ENCODE measurements at places on chromosomes 3 and 15.

GRCh38 chr3:194220901-194221326, 85.0 kb downstream of the HES1 start:
- DNase-seq: no peak

- no peak for DNase-seq
Measured at GRCh38 chr15:62546628-62547027, 381.5 kb upstream of the C2CD4B start.

GRCh38 chr3:128078322-128078721, 26.1 kb downstream of the SEC61A1 start:
- no peak for DNase-seq

DNA sequence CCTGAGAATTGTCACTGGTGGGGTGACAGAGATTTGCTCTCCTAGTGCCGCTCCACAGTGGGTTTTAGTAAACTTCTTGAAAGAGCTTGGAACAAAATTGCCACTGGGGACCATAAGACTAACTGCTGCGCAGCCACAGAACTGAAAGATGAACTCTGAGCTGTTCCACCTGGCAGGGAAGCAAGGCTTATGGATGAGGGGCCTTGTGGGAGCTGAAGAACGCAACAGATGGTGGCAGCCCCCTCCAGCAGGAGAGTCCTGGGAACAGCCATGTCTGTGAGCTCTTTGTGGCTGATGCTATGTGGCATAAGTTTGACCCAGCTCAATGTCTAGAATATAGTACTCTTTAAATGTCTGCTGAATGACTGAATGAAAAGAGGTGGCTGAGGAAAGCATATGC, 66.8 kb upstream of the C2CD4B start:
- DNase-seq: no peak

GRCh38 chr15:32936283-32936918, 218.6 kb downstream of the GREM1 start:
- no peak for DNase-seq

DNA sequence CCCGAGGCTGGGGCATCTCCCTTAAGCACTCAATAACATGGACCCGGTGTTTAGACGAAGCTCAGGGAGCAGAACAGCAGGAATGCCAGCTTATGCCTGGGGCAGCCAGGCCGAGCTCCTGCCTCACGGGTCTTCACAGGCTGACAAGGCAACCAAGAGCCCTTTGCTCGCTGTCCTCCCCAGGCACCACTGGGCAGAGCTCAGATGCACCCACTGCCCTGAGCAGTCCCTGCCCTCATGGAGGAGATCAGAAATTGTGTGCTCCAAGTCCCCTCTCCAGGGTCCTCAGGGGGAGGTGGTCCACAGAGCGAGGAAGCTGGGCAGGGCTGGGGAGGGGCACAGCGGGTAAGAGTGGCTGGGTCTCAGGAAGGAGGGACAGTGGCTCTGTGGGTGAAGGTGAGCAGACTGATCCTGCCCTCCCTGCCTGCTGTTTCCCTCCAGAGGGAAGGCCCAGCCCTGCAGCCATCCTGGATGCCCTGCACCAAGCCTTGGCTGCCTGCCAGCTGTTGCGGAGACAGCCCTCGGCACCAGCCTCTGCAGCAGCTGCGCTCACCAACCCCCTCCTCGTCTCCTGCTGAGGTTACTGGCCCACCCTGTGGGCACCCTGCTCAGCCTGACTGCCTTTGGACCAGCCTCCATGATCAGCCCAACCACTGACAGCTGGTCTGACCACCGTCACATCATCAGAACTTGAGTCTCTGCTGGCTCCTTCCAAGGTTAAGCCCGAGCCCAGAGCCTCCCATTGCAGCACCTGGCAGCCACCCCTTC, 21.1 kb upstream of the GP9 start:
- no peak for DNase-seq

GRCh38 chr3:159829539-159830227, 159.0 kb upstream of the IL12A start:
- DNase-seq: no peak

DNA sequence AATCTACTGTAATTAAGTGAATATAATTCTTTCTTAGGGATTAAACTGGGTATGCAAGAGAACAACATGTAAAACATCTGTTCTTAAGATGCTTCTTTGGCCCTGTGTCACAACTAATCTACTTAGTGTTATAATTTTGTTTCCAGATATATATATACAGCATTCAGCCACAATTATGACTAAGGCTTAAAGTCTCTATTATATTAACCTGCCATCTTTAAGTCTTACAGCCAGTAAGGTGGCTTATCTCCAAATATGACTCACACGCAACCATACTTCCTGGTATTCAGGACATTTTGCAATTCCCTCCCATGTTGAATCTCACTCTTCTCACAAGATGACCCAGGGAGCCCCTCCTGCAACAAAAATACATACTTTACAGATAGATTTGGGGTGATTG, 6.6 kb upstream of the KBTBD8 start:
- DNase-seq: no peak

GRCh38 chr3:34256021-34256420, 457.6 kb downstream of the PDCD6IP start:
- no peak for DNase-seq

DNA sequence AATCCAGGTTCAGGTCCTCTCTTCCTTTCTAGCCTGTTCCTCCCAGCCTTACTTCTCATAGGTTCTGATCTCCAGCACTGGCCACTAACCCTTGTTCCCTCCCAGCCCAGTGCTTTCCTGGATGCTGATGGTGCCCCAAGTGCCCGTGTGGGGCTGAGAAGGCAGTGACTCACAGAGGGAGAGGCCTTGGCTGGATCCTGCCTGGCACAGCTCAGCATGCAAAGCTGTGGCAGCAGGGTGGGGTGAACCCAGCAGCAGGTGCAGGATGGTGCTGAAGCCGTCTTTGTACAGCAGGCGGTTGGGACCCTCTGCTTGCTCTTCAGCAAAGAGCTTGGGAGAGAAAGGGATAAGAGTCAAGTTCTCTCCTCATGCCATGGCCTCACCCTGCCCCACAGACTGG, 7.6 kb downstream of the LPCAT4 start:
- DNase-seq: no peak

GRCh38 chr15:97071668-97072067, 741.2 kb downstream of the NR2F2 start:
- no peak for DNase-seq

GRCh38 chr3:143298380-143298779, 178.8 kb downstream of the CHST2 start:
- DNase-seq: no peak

GRCh38 chr3:103308921-103309320, 874.1 kb downstream of the ZPLD1 start:
- DNase-seq: no peak

GRCh38 chr3:112379020-112379690, 46.2 kb downstream of the CD200 start:
- no peak for DNase-seq

DNA sequence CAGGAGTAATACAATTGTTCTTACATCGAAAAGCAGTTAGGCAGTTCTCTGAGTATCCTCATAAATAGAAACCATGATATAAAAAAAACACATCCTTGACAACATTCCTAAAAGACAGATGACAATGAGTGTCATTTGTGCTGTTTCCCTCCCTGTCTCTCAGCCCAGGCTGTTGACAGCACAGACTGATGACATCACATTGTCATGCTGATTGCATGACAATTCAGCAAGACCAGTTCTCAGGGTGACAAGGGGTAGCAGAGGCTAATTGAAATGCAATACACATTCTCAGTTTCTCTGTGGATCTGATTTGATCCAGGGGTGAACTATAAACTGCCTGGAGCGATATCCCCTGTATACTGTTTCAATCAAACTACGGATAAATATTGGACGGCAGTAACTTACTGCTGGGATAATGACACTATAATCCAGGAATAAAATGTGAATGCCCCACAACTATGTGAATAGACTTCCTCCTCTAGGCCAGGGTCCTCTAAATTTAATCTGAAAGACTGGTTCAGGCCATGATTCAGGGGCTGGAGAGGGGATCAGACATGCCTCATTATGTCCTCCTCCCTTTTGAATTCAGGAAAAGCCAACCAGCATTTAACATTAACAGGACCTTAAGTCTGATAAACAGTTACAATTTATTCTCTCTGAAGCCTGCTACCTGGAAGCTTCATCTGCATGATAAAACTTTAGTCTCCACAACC, 16.7 kb upstream of the EIF1B start:
- DNase-seq: no peak

GRCh38 chr3:39127269-39127907, 19.9 kb downstream of the TTC21A start:
- DNase-seq: no peak

- peak; percentile 27 for DNase-seq
Measured at GRCh38 chr3:183825456-183826161, at the start of gene MAP6D1. Gene MAP6D1 (minus strand): TSS chr3:183825577. CDS start chr3:183825547, 30 bp downstream.

DNA sequence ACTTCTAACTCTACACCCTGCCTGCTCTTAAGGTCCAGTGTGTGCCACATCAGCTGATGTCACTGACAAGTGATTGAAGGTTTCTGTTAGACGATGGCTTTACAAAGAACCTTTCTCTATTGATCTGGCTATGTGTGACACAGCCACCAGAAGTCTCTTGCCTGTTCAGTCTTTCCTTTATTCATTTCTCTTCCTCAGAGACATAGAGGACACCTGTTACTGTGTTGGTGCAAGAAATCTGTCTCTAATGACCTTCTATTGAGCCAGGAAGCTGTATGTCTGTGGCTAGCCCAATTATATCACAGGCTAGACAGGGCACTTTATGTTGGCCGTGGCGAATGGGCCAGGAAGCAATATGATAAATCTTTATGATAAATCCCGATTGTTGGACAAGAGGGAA, 173.3 kb upstream of the GAP43 start:
- no peak for DNase-seq

DNA sequence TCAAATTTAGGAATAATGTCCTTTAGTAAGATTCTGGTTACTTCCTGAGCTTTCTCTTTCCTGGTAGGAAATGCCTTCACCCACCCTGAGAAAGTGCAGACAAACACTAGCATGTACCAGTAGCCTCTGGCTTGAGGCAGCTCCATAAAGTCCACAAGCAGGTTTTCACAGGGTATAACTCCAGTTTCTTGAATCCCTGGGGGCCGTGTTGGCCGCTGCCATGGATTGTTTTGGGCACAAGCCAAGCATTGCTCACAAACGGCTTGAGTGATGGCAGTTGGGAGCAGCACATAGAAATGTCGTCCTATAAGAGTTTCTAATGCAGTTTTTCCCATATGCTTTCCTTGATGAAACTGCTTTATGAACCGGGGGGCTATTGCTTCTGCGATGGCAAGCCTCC, 164.1 kb downstream of the STXBP5L start:
- DNase-seq: no peak

- no peak for DNase-seq
Measured at GRCh38 chr15:77287385-77287784, 132.5 kb downstream of the PEAK1 start.

DNA sequence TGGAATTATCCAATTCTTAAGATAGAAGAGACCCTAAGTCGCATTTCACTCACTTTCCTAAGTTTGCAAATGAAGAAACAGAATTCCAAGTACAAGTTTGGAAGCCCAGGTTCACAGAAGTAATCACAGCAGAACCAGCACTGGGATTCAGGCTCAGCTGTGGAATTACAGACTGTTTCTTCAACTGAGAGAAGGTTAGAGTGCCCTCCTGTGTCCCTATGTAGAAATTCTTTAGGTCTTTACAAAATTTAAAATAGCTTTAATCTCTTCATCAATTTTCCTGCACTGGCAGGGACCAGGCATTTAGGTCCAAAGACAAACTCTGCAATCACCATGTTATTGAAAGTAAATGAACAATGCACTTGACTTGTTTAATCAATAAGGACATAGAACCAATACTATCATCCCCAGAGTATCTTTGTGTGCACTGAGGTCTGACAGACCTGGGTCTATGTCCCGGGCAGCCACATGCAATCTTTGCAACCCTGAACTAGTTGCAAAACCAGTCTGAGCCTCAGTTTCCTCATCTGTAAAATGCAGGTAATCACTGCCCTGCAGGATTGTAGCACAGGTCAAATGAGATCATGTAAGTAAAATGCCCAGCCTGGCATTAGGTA, 96.3 kb upstream of the ZBED2 start:
- DNase-seq: no peak

DNA sequence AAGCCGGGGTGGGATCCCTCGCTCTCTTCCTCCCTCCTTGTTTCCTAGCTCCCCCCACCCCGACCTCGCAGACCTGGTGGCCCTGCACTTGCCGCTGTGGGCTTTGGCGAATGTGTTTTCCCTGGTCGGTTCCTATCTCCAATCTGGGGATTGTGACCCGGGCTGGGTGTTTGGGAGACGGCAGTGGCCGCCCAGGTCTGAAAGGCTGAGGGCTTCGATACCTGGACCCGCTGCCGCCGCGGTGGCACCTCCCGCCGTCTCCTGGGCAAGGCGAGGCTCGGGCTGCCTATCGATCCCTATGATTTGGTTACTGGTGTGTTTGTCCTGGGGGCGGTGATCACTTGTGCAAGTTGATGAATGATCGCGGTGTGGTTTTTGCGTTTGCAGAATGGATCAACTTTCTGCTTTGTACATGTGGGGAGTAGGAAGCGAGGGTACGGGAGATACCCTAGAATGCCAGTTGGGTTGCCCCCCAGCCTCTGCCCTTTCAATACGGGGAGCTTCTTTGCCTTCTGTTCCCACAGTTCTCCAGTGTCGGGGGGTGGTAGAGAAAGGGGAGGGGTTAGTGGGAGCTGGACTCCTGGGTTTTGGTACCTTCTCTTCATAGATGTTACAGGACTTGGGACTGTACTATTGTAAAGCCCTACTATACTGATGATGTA, 3.0 kb downstream of the BBX start:
- no peak for DNase-seq

- DNase-seq: no peak
Measured at GRCh38 chr15:98124581-98124980, 164.1 kb downstream of the ARRDC4 start.

DNA sequence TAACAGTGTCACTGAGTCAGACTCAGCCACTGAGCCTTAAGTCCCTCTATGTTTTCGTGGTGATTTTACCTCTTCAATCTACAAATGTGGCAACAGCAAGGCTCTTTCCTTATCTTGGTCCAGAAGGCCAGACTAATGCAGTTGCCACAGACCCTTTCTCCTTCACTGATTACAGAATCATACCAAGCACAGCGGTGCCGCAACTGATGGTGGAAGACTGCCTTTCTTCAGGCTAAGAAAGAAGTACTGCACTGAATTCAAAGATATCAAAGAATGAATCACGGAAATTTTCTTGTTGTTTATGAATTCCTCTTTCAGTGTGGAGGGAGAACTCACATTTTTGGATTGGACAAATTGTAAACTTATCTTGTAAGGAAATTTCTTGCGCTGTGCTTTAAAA, 18.6 kb downstream of the DCP1A start:
- no peak for DNase-seq

DNA sequence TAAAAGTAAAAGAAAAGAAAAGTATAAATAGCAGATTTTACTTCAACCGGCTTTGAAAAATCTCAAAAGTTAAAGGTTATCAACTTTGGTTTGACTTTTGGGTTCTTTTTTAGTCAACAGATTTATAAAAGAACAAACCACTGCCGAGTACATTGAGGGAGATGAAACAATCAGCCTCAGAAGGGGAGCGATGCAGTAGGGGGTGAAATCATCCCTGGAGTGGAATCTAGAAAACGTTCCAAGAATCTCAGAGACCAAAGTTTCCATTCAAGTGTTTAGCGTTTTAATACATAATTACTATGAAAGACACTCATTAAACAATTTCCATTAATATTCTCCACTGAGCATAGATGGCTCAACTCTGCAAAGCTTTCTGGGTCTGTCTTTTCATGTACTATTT, 745.5 kb downstream of the NR2F2 start:
- DNase-seq: no peak

GRCh38 chr3:104521606-104522336, 844.9 kb upstream of the ALCAM start:
- DNase-seq: no peak

Data from activated naive CD8-positive, alpha-beta T cell treated with anti-CD3 and anti-CD28 coated beads, Interleukin-2, amount 50 U/mL, for 16 hours (primary cell).